ENCODE measurements at places on chromosomes 4 and X.

DNA sequence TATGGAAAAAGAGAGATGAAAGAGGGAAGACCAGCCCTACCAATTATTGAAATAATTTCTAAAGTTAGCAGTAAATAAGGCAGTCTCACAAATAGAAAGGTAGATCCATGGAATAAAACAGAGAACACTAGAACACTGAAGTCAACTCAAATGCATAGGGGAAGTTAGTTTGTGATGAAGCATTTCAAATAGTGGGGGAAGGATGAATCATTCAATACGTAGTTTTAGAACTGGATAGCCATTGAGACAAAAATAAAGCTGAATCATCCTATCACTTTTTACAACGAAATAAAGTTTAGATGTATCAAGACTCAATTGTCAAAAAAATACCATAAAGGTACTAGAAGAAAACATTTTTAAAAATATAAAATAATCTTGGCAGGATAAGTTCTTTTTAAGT, 143.2 kb upstream of the DGKK start:
- no peak for DNase-seq

DNA sequence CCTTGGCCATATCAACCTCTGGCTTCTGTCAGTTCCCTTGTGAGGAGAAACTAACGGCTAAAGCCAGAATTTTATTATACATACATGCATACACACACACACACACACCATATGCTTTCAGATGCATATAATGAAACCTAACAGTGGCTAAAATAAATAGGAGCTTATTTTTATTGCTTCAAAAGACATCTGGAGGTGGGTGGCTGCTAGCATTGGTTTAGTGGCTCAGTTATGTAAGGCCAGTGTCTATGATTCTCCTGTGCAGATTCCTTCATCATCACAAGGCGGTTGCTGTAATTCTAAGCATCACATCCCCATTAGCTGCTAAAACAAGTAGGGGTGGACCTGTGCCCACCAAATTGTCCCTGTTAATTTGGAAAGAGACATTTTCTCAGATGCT, 110.8 kb downstream of the MAPK10 start:
- no peak for DNase-seq

DNA sequence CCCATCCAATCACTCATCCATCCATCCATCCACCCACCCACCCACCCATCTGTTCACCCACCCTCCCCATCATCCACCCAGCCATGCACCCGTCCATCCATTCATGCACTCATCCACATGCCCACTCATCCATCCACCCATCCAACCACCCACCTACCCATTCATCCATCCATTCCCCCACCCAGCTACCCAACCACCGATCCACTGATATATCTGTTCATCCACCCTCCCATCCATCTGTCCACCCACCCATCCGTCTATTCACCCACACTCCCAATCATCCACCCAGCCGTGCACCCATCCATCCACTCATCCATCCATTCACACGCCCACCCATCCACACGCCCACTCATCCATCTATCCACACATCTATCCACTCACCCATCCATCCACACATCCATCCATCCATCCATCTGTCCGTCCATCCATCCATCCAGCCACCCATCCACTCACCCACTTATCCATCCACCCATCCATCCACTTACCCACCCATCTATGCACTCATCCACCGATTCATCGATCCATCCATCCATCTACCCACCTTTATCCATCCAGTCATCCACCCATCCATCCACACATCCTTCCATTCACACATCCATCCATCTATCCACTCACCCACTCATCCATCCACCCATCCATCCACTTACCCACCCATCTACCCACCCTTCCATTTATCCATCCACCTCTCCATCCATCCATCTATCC, 28.4 kb downstream of the ASMTL start:
- no peak for DNase-seq

DNA sequence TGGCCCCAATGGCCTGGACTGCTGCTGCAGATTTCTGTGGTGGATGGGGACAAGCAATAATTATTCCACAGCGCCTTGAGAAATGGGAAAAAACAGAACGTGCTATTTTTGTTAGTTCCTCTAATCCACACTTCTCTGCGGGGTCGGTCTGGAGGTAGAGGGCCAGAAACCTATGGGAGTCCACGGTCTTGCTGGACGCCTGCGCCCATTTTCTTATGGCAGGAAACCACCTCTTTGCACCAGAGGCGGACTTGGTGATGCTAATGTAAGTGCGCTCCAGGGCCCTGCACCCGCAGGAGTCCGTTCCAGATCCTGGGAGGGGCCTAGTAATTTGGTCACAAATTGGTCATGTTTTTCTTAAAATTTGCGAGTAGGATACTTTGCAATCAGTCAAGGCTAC, 25.9 kb upstream of the CLDN24 start:
- no peak for DNase-seq

DNA sequence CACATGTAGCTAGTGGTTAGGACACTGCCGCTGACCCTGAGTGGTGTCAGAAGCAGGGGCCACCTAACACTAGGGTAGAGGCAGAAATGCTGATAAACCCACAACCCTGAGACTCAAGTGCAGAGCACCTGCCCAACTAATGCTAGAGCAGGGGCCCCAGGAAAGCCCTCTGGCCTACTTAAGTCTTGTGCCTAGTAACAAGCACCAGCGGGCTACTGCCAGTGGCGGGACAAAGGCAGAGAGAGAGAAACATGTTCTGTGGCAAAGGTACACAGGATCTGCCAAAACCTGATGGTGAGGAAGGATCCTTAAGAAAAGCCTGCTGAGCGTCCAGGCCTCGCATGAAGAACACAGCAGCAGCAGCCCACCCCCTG, 172.4 kb downstream of the PRDM5 start:
- no peak for DNase-seq

DNA sequence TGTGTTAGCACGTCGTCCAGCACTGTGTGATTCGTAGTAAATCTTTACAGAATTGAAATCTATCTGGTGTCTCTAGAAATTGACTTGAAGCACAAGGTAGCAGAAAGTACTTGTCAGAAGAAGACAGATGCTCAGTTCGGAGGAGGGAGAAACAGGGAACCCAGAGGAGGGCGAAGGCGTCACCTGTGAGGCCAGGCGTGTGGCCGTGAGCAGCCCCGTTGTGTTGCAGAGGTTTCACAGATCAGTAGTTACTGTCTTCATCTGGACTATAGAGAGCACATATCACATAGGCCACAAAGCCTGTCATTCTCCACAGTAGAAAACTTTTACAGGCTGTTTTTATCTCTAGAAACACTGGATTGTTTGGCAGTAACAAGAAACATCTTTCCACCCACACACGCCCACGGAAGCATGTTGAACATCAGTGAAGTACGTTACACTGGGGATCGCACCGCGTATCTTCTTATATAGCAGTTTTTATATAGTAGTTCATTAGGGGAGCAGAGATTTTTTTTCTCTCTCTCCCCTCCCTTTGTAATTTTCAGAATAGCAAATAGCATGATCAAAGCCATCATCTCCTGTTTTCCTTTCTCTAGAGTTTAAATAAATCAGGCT, 48.1 kb upstream of the TLR3 start:
- no peak for DNase-seq

DNA sequence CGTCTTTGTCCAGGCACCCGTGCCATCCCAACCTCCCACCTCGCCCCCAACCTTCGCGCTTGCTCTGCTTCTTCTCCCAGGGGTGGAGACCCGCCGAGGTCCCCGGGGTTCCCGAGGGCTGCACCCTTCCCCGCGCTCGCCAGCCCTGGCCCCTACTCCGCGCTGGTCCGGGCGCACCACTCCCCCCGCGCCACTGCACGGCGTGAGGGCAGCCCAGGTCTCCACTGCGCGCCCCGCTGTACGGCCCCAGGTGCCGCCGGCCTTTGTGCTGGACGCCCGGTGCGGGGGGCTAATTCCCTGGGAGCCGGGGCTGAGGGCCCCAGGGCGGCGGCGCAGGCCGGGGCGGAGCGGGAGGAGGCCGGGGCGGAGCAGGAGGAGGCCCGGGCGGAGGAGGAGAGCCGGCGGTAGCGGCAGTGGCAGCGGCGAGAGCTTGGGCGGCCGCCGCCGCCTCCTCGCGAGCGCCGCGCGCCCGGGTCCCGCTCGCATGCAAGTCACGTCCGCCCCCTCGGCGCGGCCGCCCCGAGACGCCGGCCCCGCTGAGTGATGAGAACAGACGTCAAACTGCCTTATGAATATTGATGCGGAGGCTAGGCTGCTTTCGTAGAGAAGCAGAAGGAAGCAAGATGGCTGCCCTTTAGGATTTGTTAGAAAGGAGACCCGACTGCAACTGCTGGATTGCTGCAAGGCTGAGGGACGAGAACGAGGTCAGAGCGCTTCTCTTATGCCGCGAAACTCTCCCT, at the start of gene TET2:
Gene TET2 (plus strand): TSS at position 601 of the 740 bp plus-strand sequence. CDS start 87,067 bp downstream, outside the sequence.
- DNase-seq: peak; percentile 32

- DNase-seq: no peak
Measured at GRCh38 chrX:136597954-136598353, 50.0 kb upstream of the CD40LG start.

DNA sequence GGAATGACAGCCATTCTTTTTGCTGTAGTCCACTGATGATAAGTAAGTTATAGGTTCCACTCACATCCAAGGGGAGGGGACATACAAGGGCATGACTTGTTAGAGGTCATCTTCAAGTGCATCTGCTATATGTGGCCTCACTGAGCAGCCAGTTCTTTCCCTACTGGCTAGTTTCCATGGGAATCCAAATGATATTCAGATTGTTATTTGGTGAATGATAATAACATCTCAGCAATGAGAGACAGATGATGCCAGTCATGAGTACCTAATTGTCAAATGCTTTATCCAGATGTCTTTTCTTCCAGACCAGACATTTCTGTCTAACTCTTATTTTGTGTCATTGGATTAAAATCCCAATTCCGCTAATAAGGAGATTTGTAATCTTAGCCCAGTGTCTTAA, 460.4 kb upstream of the BOD1L1 start:
- DNase-seq: no peak

DNA sequence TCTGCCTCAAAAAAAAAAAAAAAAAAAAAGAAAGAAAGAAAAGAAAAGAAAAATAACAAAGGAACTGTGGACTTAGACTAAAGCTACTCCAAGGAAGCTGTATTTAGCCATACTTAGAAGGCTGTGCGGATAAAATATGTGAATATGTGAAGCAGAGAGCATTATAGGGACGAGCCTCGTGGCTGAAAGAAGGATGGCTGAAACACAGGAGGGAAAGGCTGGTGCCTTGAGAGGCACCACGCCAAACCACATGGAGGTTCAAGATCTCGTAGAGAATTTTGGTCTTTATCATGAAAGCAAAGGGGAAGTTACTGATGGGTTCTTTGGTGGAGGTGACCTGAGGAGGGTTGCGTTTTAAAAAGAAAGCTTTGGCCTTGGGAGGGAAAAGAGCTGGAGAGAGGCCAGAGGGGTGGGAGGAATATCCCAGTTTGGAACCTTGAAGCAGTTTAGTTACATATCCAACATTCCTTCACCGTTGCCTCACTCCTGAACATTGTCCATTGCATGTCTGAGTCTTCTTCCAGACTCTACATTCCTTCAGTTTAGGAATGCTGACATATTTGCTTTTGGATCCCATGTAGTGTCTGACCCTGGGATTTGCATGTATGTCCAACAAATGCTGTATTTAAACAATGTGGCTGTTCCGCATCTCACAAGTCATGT, 82.5 kb downstream of the CPE start:
- no peak for DNase-seq

- no peak for DNase-seq
Measured at GRCh38 chrX:68941385-68941952, 112.6 kb downstream of the EFNB1 start.

GRCh38 chrX:143632625-143633410, 3.1 kb downstream of the SLITRK4 start:
- DNase-seq: no peak

- DNase-seq: no peak
Measured at GRCh38 chr4:67521506-67521905, 23.8 kb downstream of the CENPC start.

- no peak for DNase-seq
Measured at GRCh38 chr4:156581282-156582063, 390.1 kb downstream of the PDGFC start.

GRCh38 chr4:122772311-122772710, 39.8 kb downstream of the BBS12 start:
- no peak for DNase-seq

DNA sequence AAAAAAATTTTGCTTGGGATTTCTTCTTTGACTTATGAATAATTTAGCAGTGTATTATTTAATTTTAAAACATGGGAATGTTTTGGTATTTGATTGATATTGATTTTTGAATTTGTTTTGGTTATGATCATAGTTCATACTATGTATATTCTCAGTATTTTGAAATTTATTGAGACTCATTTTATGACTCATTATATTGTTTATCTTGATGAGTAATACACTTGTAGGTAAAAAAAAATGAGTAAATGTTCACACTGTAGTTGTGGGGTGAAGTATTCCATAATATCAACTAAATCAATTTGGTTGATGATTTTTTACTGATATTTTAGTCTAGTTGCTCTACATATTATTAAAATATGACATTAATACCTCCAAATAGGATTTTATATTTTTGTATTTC, 1142.2 kb downstream of the ADGRL3 start:
- no peak for DNase-seq

DNA sequence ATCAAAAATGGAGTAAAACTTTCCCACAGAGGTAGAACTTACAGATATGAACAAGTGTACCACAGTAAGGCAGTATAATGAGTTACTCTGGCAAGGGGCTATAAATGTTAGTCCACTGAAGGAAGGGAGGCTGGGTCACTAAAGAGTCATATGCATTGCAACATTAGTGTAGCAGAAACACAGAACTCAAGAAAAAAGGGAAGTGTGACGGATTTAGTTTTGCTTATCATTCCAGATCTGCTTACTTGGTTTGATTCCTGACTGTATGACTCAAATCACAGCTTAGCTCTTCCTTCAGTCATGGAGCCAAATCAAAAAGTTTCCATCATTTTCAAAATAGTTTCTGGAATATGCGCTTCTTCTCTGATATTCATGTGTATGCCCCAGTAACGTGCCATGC, 148.7 kb downstream of the FSTL5 start:
- DNase-seq: no peak

GRCh38 chrX:153944140-153944799, at the start of gene RENBP:
RENBP (minus strand) TSS chrX:153944643; CDS start chrX:153944610, 33 bp downstream.
- DNase-seq: no peak

DNA sequence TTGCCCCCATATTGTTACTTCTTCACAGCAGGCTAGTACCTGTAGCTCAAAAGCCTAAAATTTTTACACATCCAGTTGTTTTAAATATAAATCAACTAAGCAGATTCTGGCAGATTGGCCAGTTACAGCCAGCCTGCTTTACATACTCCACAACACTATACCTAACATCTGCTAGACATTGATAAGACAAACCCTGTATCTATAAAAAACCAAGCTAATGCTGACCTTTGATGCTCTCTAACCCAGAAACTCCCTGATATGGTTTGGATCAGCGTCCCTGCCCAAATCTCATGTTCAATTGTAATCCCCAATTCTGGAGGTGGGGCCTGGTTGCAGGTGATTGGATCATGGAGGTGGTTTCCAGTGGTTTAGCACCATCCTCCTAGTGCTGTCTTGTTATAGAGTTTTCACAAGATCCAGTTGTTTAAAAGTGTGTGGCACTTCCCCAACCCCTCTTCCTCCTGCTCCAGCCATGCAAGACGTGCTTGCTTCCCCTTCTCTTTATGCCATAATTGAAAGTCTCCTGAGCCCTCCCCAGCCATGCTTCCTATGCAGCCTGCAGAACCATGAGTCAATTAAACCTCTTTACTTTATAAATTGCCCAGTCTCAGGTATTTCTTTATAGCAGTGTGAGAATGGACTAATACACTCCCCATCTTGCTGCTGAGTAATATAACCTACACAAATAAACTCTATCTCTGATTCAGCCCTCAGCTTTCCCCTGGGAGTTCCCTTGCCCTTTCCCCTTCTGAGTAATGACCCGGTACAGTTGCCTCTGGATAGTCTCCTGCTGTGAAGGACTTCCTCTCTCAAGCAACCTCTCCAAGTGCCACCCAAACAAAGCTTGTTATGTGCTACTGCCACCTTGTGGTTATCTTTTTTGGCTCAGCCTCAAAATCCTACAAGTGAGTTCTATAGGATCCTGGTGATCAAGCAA, 39.6 kb downstream of the ZCCHC13 start:
- no peak for DNase-seq

All from stimulated activated CD4-positive, alpha-beta T cell treated with anti-CD3 and anti-CD28 coated beads, Interleukin-1b, Interleukin-23, amount 100 ng/mL, for 1 hour (primary cell).